ENCODE measurements at places on chromosomes 1 and 21. TPM values are rescaled to one million over a fixed set of nuclear protein-coding genes. Genes with fewer than 3 reads are reported as not detected.

DNA sequence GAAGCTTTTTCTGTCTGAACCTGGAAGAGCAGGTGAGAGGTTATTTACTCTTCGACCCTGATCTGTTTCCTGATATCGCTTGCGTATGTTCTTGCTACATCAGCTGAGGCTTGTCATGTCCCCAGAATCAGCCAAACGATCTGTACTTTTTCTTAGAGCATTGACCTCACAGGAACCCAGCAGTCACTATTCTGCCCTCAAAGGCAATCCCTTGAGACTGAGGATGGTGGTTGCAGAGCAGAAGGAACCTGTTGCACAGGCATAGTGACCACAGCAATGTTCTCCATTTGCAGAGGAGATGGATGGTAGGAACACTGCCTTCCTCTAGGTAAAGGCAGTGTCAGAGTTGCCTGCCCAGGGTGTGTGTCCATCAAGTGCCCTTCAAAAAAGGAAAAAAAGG is 11.3 kb upstream of the LACTBL1 start:
- DNase-seq = peak; percentile 36

SUCO gene
- 13.9 TPM for total RNA-seq

DNA sequence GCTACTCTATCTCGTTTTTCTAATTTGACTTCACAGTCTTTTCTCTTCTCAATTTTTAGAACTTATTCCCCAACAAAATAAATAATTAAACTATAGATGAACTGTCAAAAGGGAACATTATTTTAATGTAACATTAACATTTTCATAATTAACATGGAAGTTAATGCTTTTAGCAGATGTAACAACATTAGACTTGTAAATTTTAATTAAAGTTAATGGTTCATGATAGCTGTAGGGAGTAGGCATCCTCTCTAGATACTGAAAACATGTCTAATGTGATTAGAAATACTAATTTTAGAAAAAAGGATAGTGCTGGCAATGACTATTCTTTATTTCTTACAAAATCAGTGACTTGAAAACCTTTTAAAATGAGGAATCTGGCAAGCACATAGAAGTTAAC is 32.1 kb upstream of the NEK7 start:
- DNase-seq = no peak

DMBX1 gene
- 3.1 TPM for total RNA-seq

CRYAA gene
- not detected for total RNA-seq

PPIE gene
- total RNA-seq = 34.8 TPM

CEP85 gene
- total RNA-seq = 25.8 TPM

- no peak for DNase-seq
Observed at GRCh38 chr1:9910076-9910422, at the start of gene CTNNBIP1. Gene CTNNBIP1 (minus strand): TSS chr1:9910269. CDS start chr1:9872064, 38,205 bp downstream.

S100A1 gene
- total RNA-seq = 0.15 TPM

GRCh38 chr1:103333141-103333540 is 192.4 kb upstream of the RNPC3 start:
- no peak for DNase-seq

DNA sequence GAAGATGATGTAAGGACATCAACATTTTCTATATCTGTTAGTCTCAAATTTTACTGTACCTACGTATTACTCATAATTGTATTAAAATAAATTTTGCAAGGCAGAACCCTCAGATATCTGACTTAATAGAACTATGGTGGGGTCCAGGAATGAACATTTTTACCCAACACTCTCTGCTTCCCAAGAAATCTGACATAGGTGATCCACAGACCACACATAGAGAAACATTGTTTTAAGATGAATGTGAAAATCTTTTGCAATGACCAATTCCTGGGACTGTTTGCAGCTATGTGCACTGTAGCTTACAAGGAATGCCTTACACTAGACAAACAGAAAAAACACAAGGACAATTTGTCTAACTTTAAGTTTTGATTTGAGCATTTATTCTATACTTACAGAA is 645.6 kb upstream of the ADGRL2 start:
- no peak for DNase-seq

DNA sequence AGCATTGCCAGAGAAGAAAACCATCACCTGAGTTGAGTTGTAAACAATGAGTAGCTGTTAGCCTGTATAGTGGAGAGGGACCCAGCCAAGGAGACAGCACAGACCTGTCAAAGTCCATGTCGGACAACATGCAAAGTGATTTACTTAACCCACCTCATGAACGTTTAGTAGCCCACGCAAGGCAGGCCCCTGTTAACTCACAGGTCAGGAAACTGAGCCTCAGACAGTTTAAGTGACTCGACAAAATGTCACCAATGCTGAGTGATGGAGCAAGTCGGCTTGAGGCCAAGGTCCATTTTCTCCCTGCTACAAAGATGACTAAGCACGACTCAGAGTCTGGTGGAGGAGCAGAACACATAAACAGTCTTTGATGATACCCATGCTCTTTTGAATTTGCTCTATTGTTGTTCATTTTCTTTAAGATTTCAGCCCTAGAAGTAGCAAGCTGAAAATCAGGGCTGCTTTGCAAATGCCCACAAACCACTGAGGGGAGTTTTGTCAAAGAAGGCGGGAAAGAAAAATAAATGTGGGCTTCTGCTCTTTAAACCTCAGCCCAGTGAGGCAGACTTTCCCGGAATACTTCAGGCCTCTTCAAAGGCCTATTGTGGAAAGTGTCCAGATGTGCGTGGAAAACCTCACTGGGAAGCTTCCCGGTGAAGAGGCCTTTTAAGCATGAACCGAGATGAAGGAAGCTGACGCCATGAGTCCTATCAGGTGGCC is 83.8 kb upstream of the HOOK1 start:
- DNase-seq = peak; percentile 75

UHMK1 gene
- 24.0 TPM for total RNA-seq

- no peak for DNase-seq
Observed at GRCh38 chr1:77382366-77382765, 100.5 kb downstream of the AK5 start.

DNA sequence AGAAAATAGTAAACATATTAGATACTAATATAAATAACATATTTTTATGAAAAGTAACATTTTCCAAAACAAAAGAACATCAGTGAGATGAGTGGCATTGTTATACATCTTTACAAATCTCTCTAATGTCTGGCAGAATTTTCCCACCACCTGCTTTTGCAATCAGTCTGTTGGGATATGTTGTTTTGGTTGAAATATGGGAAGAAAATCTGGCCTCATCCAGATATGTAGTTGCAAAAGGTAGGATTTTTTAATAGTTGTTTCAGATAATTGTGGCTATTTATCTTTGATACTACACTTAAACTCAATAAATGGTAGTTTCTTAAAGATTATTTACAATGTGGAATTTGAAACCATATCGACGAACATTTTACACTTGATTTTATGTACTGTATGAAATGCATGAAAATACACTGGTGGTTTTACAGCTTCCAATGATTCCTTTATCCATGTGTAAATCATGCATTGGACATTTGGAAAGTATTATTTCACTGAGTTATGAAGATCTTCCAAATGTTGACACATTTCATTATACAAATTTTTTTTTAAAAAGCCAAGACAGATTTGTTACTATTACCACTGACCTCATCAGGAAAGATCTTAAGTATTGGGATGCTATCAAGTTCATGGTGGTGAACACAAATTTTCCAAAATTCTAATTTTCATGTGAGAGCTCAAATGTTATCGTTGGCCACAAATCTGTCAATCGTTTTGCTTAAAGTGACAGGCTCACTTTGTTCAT is 74.1 kb upstream of the CD34 start:
- no peak for DNase-seq

DNA sequence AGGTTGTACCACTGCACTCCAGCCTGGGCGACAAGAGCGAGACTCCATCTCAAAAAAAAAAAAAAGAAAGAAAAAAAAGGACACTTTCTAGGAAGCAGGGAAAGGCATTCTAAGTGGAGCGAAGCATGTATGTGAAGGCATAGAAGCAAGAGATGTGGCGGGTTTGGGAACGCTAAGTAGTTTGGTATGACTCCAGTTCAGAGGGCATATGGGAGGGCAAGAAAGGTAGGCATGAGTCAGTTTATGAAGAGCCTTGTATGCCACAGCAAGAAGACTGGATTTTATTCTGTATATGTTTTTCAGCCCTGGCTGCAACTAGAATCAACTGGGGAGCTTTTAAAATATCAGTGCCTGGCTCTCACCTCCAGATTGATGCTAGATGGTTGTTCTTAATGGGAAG is 4.4 kb upstream of the ELOVL1 start:
- DNase-seq = no peak

GRCh38 chr1:225654277-225654597 is 1.3 kb upstream of the ENAH start:
- no peak for DNase-seq

DNA sequence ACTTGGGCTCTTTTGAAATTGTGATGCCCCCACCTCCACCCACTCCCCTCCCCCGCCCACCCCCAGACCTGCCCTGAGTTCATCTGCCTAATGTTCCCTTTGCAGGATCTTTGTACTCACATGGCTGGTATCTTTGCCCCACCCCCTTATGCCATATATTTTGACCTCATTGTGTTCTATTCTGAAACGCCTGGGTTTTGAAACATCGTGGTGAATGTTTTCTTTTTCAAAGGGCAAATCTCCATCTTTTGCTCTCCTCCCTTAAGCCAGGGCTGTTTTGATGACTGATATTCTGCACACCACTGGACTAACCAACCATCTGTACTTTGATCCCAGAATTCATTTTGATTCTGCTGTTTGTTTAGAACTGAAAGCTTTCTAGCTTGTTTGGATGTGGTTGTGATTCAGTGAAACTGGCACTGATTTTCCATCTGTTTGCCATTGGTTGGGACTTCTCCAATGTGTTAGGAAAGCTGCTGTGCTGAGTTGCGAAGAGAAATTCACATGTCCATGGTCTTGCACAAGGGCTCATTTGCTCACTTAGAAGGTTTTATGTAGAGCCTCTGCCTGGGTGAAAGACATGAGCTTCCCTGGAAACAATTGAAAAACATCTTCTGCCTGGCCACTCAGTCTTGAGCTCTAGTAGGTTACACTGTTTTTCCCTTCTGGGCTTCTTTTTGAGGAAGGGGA is 16.5 kb downstream of the SMAP2 start:
- no peak for DNase-seq

KRTAP12-3 gene
- not detected for total RNA-seq

DNA sequence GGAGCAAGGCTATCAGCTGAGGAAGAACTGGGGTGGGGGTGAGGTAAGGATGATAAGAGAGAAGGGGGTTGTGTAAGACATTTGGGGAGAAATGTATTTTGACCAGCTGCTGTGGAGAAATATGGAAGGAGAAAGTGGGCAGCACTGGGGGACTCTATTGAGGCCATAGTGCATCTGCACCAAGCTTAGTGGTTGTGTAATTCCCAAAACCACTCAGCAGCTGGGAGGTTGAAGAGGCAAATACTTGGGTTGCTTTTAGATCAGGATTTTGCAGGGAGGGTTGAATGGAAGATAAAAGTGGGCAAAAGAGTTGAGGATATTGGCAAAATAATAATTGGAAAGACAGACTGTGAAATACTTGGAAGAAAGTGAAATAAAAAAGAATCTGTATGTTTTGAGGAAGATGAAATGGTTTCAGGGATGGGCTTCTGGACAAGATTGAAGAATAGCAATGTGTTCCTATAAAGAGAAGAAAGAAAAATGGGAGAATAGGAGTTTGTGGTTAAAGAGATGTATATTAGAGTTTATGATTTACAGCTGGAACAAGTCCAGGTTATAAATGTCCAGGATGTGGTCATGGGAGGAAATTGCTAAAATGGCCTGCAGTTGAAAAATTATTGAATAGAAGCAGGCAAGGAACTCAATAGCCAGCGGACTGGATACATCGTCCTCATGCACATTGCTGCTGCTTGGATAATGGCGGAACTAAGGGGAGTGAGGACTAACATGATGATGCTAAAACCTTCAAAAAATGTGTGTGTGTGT is 162.7 kb downstream of the DNM3 start:
- DNase-seq = peak; percentile 72

GRCh38 chr21:16198546-16198945 is 468.8 kb downstream of the USP25 start:
- DNase-seq = no peak

DNA sequence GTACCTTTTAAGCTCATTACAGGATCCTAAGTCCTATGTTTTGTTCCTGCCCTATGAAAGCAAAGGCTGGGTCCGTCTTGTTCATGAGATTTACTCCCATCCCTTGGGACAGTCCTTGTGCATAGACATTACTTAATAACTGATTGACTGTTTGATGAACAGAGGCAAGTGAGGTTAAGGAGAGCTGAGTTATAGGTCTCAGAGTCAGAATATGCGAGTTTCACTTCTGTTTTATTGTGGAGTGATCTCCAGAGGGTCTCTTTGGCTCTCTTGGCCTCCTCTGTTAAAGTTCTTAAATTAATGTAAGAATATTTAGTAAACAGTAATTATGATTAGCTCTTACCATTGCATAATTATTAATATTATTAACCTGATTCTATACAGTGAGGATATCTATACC is 52.6 kb downstream of the BRINP2 start:
- DNase-seq = no peak

CACHD1 gene
- total RNA-seq = not detected

SH2D1B gene
- total RNA-seq = not detected

DNA sequence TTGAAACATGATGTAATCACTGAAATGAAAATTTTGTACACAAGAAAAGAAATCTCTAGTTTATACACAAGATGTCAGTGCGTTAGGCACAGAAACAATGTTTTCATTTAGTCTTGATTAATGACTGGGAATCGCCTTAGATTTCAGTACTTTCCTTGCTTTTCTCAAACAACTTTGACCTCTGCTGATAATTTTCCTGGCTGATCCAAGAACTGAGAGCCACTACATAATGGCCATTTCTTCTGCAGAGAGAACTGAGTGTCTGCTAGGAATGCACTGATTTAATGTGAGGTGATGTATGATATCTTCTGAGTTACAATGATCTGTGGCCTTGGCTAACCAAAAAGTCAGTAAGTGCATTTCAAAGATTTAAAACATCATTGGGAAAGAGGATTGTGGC is 308.1 kb downstream of the CTH start:
- no peak for DNase-seq

DNA sequence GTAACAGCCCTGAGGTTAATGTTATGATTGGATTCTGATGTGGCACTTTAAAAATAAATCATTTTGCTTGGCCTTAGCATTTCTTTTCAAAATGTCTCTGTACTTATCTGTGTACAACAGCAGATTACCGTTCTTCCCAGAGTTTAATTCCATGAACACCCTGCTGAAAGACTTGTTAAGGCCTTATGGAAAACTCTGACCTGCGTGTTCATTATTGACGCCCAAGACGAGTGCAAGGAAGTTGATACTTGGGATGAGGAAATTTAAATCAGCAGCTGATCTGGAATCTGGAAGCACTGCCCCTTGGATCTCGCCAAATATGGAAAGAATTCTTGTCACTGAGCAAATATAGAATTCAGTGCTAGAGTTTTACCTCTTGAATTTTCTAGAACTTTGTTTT is 6.7 kb downstream of the ERG start:
- DNase-seq = no peak

RAB25 gene
- total RNA-seq = 163 TPM

DNA sequence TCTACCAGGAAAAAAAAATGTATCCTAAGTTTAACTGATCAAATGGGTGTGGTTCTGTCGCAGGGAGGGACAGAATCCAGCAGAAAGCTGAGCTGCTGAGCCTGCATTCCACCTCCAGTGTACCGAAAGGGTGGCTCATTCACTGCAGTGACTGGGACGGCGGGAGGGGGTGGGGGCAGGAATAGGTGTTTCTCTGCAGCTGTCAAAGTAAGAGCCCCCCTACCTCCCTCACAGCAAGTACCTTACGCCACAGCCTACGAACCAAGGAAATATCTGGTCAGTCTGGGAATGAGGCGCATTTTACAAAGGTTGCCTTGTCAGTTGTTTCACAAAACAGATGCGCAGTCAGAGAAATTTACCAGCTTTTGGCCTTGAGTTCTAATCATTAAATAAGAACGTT is 1.7 kb downstream of the S100B start:
- DNase-seq = no peak

GJA9 gene
- total RNA-seq = not detected

HSD3B2 gene
- not detected for total RNA-seq

GRCh38 chr1:175173531-175173930 is 19.0 kb downstream of the KIAA0040 start:
- no peak for DNase-seq

Data from HT-29 (cell line).